Trophoblast cell (in vitro differentiated cells and primary cell): ENCODE measurements at places on chromosomes 12 and 14.
A peak's percentile ranks its signal among the peaks of the same experiment; 100 is the strongest.

DNA sequence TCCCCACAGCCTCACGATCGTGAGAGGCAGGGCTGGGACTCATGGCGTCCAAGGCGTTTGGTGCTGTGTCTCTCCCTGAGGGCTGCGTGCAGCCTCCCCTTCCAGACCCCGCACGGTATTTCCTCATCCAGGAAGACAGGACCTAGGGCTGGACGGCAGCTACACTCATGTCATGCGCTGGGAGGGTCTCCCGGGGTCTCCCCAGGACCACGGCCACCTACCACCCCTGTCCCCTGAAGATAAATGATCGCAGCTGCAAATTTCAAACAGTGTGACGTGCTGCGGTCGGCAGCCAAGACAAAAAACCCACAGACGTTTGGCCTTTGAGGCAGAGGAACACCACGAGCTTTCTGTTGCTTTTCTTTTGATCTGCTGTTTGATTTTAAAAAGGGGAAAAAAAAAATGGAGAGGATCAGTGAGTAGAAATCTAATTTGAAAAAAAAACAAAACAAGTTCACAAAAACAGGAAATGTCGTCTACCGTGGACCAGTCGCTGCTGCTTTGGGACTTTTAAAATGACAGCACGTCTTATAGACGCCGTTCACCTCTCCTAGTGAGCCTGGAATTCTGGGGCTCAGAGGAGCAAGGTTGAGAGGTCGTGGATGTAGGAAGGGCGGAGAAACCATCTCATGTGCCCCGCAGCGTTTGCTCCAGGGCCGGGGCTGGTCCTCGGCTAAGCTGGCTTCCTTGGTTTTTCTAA lies 237.6 kb downstream of the SLC41A2 start:
- H3K27me3 ChIP-seq = no peaks in the 10 kb centered on the region
- H3K27ac ChIP-seq = no peak overlapping the region
- DNase-seq = no peak
- no peak overlapping the region for H3K4me3 ChIP-seq

DNA sequence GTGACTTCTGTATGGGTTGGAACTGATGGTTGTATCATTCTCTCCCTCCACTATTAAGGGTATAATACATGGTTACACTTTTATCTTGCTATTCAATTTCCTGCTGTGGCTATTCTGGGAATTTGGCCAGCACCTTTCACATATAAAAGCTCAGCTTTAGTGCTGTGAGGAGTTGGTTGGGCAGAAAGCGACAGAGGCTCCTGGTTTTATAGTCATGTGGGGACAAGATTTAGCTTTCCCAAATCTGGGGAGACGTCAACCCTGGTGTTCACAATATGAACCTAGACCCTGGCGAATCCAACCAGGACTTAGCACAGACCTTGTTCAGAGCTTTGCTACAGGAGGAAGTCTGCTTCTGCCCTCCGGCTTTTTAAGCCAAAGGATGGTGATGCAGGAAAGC lies 36.5 kb downstream of the FOS start:
- no peak overlapping the region for H3K27ac ChIP-seq
- H3K4me1 ChIP-seq = peaks cover 4% of the 10 kb centered on the region
- no peaks in the 10 kb centered on the region for H3K27me3 ChIP-seq
- H3K4me3 ChIP-seq = no peak overlapping the region
- no peaks in the 10 kb centered on the region for H3K36me3 ChIP-seq

DNA sequence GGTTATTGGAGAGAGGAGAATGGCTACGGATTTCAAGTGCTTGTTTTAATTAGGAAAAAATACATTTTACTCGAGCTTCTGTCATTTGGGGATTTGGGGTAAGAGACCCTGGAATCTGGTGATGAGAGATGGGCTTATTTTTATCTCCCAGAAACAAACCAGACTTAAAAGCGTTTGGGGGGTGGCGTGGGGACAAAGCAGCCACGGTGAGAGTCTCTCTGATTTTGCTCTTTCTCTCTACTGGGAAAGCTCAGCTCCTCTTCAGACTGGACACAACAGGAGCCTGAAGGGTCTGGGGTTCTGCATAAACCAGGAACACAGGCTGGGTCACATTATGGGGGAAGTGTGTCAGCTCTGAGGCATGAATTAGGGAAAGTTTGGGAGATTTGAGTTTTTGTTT lies 3.8 kb downstream of the VSX2 start:
- DNase-seq = no peak
- H3K4me3 ChIP-seq = no peak overlapping the region
- no peaks in the 10 kb centered on the region for H3K36me3 ChIP-seq

DNA sequence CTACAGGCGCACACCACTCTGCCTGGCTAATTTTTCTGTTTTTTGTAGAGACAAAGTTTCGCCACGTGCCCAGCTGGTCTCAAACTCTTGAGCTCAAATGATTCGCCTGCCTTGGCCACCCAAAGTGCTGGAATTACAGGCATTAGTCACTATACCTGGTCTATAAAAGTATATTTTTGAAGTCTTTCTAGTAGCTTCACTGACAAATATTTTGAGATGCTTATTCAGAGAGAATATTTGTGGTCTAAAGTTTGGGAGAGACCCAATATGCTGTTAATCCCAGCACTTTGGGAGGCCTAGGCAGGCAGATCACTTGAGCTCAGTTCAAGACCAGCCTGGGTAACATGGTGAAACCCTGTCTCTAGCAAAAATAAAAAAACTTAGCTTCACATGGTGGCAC lies 22.0 kb upstream of the PPP1R12A start:
- no peaks in the 10 kb centered on the region for H3K36me3 ChIP-seq
- H3K4me3 ChIP-seq = no peak overlapping the region
- H3K27me3 ChIP-seq = no peaks in the 10 kb centered on the region
- H3K27ac ChIP-seq = no peak overlapping the region
- H3K4me1 ChIP-seq = no peaks in the 10 kb centered on the region

GRCh38 chr12:54439521-54440255 lies 20.6 kb upstream of the ITGA5 start:
- no peak overlapping the region for H3K4me3 ChIP-seq
- no peak overlapping the region for H3K27ac ChIP-seq
- no peaks in the 10 kb centered on the region for H3K4me1 ChIP-seq

DNA sequence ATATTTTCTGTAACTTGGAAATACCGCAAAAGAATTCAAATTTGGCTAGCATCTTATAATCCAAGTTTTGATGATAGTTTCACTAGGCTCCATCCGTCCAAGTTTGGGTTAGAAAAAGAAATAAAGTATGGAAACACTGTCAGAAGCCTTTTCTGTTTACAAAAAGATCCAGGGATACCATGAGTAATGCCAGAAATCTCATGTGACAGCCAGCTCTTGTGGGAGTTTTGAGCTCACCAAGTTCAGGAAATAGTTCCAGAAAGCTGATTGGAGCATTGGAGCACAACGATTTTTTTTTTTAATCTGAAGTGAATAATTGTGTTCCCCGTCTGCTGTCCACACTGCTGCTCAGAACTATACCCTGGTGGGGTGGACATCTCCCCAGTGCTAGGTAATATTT lies 229.7 kb upstream of the NPAS3 start:
- H3K27me3 ChIP-seq = no peaks in the 10 kb centered on the region
- no peaks in the 10 kb centered on the region for H3K4me1 ChIP-seq
- no peaks in the 10 kb centered on the region for H3K36me3 ChIP-seq
- H3K27ac ChIP-seq = no peak overlapping the region
- no peak overlapping the region for H3K4me3 ChIP-seq
- DNase-seq = no peak

DNA sequence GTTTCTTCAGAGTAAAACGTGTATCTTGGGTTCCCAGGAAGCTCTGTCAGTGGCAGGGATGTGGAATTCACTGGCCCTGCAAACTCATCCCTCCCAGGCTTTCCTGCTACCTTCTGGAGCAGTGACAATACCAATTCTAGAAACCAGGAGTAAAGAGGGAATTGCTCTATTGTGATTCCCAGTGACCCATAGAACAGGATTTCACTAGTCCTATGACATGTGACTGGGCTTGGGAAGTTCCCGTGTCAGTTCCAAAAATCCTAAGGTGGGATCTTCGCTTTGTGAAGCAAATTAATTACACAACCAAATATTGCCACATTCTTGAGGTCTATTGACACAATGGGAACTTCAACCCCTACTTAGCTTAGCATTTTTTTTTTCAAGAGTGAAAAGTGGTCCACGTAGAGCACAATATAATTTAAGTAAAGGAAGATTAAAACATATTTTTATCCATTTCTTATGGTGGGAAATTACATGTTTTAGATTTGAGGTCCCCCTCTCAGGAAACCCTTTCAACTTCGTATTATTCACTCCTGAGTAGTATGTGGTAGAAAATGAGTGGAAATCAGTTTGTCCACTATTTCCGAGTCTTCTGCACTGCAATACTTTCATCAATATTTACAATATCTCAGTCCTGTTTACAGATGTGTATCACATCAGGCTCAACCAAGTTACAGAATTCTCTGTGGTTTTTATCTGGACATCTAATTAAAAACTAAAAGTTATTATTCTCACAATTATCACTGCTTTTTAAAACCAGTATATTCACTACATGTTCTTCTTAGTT lies 88.9 kb upstream of the SOX5 start:
- H3K36me3 ChIP-seq = no peaks in the 10 kb centered on the region
- no peak overlapping the region for H3K4me3 ChIP-seq
- no peaks in the 10 kb centered on the region for H3K4me1 ChIP-seq

DNA sequence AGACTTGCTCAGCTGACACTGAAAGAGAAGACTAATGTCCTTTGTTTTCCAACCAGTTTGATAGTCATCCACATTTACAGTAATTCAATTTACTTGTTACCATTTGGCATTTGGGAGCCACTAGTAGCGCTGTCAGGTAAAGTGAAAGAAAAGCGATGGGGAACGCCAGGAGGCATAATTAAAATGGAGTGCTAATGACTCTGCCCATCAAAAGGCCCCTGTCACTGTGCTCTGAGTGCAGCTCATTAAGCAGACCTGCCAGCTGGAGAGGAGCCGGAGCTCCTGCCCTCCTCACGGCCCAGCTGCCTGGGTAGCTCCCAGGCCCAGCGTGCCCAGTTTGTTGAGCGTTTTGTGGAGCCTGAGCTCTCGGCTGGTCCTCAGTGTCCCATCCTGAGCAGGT lies 463.6 kb upstream of the CCDC196 start:
- H3K27me3 ChIP-seq = no peaks in the 10 kb centered on the region
- DNase-seq = no peak
- H3K4me3 ChIP-seq = no peak overlapping the region
- H3K36me3 ChIP-seq = no peaks in the 10 kb centered on the region
- H3K27ac ChIP-seq = no peak overlapping the region
- H3K4me1 ChIP-seq = no peaks in the 10 kb centered on the region

DNA sequence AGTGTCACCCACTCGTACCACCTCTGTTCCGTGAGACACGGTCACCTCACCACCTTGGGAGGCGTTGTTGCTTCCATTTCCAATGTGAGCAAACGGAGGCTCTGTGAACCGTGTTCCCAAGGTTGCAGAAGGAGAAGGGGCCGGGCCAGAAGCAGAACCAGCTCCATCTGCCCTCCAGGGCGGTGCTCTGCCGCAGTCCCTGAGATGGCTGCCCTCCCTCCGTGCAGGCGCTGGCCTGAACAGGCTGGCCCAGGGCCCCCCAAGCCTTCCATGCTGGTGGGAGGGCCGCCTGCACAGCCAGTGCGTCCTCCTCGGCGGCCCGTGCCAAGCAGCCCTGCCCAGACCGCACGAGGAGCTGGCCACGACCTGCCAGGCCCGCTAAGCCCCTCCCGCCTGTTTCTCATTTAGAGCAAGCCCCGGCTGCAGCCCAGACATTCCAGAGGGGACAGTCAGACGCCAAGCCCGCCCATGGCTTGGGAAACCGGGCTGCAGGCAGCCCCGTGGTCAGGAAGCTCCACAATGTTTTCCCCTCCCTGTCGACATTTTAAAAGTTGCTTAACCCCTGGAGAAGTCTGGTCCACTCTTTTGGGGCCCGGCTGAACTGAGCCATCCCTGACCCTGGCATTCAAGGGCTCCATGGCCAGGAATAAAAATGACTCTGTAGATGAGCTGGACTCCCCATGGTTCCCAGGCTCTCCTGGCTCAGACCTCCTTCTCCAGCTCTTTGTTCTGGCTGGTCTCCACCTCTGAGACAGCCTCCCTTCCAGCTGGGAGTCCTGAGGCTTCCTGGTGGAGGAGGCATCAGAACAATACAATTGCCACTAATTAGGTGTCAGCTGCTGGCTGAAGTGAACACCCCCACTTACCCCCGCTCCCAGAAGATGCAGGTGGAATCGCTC lies 236.0 kb downstream of the BCL11B start:
- H3K27me3 ChIP-seq = no peaks in the 10 kb centered on the region
- peak; percentile 81 for DNase-seq
- H3K36me3 ChIP-seq = no peaks in the 10 kb centered on the region

DNA sequence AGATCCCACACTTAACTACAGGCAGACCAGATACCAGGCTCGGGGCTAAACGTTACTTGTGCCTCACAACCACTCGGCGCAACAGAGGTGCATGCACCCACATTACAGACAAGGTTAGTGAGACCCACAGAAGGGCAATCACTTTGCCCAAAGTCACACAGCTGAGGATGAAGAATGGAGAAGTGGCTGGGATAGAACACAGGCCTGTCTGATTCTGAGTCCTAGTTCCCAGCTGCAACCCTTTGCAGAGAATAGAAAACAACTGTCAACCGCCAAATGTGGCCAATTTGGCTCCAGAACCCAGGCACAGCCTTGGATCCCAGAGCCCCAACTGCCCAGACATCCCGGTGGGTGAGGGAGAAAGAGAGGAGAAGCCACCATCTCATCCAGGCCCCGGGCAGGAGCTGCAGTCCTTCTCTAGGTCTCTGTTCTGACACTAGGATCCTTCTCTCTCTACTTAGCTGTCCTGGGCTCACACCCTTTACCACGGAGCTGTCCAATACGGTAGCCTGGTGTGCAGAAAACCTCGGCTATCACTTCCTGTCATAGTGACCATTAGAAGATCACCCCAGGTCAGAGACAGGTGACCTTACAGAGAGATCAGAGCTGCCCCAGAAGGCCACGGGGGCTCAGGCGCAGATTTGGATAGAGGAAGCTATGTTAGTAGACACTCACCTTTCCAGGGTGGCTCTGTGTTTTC lies 59.1 kb downstream of the FAM222A start:
- no peak for DNase-seq
- peaks cover 3% of the 10 kb centered on the region for H3K4me1 ChIP-seq
- no peaks in the 10 kb centered on the region for H3K27me3 ChIP-seq
- no peak overlapping the region for H3K4me3 ChIP-seq

DNA sequence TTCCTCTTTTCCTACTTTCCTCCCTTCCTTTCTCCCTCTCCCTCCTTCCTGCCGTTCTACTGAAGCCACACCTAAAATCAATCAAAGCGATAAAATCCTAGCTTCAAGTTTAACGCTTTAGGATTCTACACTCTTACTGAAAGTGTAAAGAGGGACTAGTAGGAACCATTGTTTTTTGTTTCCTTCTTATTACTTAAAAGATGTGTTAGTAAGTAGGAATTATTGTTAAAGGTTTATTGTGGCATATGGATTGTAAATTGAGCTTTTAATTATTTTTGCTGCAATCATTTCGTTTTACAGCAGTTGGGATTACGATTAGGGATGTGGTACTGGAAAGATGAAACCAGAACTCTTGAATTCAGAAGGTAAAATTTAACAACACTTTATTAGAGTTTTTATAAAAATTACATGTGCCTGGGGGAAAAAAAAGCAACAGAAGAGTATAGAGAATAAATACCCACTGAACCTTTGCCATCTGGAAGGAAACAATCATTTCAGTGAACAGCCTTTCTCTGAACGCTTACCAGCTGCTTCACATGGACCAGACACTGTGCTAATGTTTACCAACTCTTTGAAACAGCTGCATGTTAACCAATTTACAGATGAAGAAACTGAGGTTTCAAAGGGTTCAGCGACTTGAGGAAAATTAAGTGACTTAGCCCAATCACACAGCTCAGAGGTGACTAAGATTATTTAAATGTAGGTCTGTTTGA lies 1.0 kb downstream of the PPP1R36 start:
- no peaks in the 10 kb centered on the region for H3K36me3 ChIP-seq
- no peak overlapping the region for H3K27ac ChIP-seq
- H3K4me1 ChIP-seq = peaks cover 13% of the 10 kb centered on the region

GRCh38 chr14:100296106-100296651 lies 10.1 kb downstream of the SLC25A29 start:
- H3K27ac ChIP-seq = no peak overlapping the region
- H3K36me3 ChIP-seq = peaks cover 20% of the 10 kb centered on the region
- DNase-seq = no peak
- H3K4me1 ChIP-seq = no peaks in the 10 kb centered on the region
- H3K27me3 ChIP-seq = no peaks in the 10 kb centered on the region
- no peak overlapping the region for H3K4me3 ChIP-seq
